ENCODE measurements at places on chromosomes 2 and 18.

DNA sequence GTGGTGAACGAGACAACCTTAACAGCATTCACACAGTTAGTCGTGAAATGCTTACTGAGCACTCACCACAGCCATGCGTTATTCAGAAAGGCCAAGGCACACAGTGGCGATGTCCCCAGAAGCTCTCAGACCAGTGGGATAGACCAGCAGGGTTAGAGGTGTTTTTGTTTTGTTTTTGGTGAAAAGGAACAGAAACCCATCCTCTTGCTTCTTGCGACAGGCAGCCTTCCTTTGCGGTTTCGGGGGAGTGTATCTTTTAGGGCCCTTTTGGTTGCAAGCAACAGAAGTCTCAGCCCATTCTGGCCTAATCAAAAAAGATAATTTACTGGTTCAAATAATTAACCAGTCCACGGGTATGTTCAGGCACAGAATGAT is 4.7 kb downstream of the GNLY start:
- no peak for DNase-seq

DNA sequence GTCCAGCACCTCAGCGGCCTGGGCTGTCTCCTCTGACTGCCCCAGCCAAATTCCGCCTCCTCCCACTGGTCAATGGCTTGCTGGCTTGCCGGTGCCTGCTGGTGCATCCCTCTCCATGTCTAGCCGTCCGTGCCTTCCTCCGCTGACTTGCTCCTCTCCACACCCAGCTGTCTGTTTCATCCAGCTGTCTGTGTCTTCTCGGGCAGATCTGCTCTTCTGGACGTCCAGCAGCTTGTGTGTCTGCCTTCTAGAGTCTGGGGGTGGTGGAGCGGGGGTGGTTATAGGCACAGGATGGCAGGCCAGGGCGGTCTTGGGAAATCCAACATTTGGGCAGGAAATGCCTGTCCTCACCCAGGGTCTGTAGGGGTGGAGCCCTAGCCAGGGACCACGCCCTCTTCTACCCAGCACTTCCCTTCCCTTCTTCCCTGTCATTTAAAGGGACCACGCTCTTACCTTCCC is 369.2 kb downstream of the GALNT13 start:
- DNase-seq, result no peak

- no peak for DNase-seq
These were observed 889.3 kb upstream of the CELF4 start for GRCh38 chr18:38454764-38455469.

- DNase-seq, result no peak
These were observed 153.5 kb downstream of the ARL4C start for GRCh38 chr2:234343372-234343771.

GRCh38 chr2:237254369-237254861 is 159.5 kb downstream of the COL6A3 start:
- no peak for DNase-seq
